ENCODE measurements at places on chromosomes 7 and 10.

DNA sequence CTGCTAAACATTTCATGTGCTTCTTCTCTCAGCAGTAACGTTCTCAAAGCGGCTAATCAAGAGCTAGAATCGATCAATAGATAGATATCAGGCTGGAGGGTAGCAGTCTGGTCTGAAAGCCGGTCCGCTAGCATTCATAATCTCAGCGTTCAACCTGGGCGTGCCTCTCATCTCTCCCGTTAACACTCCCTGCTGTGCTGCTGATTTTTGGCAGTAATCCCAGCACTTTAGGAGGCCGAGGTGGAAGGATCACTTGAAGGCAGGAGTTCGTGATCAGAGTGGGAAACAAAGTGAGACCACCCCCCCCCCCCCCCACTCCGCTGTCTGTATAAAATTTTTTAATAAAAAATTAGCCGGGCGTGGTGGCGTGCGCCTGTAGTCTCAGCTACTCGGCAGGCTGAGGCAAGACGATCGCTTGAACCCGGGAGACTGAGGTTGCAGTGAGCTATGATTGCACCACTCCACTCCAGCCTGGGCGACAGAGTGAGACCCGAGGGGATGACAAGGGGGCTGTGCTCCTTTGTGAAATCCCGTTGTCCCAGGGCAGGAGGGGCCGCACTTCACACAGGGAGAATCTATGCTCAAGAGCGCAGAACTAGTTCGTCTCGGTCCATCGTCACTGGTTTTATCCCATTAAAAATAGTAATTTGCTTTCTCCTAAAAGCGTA is 624 bp upstream of the CEP55 start:
- DNase-seq, result peak; percentile 57

- peak; percentile 42 for DNase-seq
Measured at GRCh38 chr7:133331861-133332260, 79.0 kb downstream of the EXOC4 start.

DNA sequence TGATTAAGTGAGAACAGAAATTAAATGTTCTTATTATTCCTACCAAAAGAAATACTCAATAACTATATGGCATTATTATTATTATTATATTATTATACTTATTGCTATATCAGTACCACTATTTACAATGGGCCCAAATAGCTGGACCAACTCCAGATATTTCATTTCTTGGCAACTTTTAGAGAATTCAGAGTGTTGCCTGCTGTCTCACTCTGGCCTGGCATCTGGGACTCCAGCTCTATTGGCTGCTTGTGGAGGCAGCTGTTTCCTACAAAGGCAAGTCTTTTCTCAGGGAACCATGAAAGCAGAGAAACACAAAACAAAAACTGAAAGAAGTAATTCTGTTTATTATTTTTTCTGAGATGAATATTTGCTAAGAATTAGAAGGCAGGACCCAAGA is 105.1 kb upstream of the SORCS1 start:
- DNase-seq, result no peak

DNA sequence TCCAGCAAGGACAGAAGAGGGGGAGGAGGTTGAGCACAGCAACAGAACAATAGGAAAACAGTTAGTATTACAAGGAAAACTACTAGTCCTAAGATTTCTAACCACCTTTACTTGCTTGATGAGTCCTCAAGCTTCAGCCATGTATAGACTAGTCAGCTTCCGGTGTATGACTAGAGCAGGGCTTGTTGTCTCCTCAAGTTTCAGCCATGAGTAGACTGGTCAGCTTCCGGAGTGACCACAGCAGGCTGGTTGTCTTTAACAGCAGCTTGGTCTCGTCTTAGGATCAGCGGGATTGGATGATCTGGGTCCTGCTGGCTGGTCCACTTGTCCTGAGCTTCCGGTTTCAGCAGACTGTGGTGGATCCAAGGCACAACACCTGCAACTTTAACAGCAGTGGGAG is 10.6 kb upstream of the ZNF239 start:
- no peak for DNase-seq

DNA sequence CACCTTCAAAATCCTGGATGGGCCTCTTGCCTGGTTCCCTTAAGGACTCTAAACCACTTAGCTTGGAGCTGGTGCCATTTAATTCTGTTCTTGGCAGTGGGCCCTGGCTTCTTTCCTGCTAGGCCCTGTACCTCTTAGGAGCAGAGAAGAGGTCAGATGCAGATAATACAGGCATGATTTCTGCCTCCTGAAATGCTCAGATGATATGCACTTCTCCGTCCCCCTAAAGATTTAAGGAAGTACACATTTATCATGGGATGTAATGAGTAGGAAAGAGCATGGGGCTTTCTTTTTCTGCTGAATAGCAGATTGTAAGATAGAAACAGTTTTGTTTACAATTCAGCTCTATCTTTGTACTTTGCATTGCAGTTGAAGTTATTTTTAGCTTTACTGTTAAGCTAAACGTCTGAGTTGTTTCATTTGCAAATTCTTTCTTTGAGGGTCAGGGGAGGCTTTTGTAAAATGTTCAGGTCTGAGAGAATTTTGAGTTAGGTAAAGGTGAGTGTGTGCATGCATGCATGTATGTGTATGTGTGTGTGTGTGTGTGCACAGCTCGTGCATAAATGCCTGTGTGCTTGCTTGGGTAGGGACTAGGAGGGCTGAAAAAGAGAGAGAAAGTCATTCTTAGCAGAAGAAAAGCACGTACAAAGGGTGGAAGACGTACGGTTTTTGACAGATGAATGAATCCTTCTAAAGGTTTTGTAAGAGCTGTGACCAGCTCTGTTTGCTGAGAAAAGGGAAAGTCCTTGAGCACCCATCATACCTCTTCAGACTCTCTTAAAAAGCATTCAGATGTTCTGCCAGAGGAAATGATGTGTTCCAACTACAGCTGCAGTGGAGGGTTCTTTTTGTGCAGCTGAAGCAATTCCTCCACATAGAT is 364.2 kb downstream of the AUTS2 start:
- peak; percentile 16 for DNase-seq

- peak; percentile 32 for DNase-seq
Measured at GRCh38 chr7:133504825-133505224, 251.9 kb downstream of the EXOC4 start.

GRCh38 chr10:43863859-43864591 is 215.3 kb upstream of the ZNF32 start:
- peak; percentile 84 for DNase-seq

GRCh38 chr10:26243351-26243720 is 26.8 kb downstream of the GAD2 start:
- DNase-seq, result no peak

DNA sequence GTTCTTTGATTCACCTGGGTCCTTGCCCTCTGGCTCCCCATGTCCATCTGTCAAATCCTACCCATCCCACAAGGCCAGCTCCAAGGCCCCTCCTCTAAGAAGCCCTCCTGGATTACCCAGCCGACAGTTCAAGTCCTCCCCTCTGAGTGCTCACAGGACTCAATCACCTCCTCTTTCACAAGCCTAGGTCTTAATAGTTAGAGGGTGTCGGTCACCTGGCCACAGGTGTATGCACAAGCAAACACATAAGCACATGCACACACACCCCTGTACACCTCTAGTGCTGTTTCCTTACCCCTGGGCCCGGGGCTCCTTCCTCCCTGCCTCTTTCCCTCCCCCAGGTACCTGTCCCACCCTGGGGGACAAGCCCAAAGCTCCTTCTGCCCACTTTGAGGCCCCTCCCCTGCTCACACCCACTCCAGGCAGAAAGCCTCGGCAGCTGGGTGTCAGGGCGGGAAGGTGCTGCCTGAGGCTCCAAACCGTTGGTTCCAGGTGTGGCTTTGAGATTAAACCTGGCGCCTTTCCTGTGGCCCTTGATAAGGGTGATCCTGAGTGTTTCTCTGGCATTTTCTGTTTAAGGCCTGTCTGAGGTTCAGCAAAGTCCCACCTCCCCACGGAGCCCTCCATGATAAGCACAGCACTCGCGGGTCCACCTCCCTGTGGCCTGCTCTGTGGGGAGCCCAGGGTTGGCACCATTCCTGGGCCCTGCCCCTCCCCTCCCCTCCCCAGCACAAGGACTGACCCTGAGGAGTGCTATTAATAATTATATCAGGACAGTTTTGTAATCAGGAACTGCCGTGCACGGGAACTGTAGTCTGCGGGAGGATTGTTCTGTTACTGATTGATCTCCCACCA is 14.6 kb upstream of the AQP1 start:
- DNase-seq, result no peak

DNA sequence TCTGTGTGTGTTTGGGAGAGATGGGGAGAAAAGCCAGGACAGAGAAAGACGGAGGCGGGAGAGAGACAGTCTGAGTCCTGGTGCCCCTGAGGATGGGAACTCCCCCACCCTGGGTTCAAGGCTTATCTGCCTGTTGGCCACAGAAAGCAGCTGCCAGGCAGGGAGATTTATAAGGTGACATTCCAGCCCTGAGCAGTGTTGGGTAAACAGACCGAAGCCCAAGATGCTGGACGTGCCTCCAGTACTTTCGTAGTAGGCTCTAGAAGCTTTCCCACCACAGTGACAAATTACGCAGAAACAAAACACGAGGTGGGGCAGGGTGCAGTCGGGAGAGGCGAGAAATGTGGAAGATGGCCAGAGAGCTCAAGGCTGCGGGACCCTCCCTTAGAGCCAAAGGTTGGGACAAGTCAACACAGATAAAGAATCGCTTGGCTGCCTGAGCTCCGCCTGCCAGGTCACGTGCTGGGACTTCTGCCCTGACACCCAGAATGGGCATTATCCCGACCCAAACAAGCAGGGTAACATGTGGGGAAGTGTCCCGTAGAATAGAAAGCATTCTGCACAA is 41.1 kb downstream of the CCDC3 start:
- no peak for DNase-seq

DNA sequence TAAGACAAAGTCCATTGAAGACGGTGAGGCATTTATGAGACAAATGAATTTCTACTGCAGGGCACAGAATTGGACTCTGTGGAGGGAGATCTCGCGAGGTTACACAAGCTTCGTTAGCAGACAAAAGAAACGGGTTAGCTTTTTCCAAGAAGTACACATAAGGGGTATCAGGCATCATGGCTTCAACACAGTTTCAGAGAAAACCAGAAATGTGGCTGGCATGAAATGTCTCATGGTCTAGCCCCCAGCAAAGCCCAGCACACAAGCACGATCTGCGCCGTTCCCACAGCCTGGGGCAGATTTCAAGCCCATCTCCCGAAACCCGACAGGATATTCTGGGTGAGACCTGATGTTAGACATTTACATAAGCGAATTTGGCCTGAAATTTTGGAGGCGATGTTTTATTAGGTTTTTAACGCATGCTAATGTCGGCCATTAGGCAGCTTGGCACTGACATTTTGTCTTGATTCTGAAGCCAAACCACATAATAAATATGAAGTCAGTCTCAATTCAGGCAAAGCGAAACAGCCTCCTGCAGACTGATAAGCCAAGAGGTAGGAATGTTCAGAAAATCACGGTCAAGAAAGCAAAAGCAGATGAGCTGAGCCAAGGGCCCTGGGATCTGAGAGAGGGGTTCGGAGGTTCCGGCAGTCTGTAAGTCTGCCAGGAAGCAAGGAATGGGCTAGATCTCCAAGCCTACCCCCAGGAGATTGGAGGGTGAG is 240.5 kb downstream of the PRPF18 start:
- DNase-seq, result peak; percentile 72

GRCh38 chr7:147911201-147911601 is 679.4 kb upstream of the C7orf33 start:
- DNase-seq, result peak; percentile 71

GRCh38 chr10:18984531-18984930 is 64.1 kb upstream of the MALRD1 start:
- DNase-seq, result peak; percentile 37

DNA sequence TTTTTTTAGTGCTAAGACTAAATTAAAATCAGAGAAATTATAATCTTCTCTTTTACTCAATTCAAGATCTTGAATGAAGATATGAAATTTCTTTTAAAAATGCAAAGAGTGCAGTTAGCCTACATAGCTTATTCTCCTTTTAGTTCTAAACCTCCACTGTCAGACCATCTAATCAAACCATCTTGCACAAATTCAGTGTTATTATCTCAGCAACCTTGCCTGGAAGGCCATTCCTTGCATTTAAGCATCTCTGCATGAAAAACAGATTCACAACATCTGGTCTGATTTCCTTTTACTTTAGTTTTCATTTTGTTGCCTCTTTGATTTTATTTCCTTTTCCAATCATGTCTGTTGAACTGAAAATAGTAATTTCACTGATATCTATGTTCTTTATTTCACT is 527.2 kb upstream of the LRRTM3 start:
- DNase-seq, result no peak

DNA sequence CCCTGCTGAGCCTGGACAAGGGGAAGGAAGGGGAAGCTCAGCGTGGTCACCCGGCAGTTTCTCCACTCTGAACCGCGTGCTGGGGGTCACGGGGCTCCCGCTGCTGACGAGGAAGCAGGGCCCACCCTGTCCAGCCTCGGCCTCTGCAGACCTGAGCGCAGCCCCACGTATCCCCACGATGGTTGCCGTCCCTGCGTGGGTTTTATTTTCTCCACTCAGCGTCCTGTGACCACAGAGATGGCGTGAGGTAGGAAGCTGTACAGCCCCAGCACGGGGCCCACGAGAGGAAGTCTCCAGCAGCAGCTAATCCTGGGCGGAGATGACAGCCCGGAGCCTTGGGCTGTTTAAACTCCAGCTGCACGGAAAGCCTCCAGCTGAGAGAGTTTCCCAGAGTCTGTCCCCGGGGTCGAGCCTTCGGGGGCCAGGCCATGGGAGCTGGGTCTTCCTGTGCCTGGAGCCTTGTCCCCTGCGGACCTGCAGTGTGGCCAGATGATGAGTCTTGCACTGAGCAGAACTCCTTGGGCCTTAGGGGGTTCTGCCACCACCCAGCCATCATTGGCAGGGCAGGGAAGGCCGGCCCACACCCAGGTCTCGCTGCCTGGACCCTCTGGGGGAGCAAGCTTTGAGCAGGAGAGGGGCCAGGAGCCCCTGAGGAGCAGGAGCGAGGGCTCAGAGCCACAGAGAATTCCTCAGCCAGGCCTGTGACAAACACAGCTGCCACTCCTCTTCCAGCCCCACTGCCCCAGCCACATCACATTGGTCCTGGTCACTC is 72.8 kb upstream of the FAM20C start:
- DNase-seq, result no peak

DNA sequence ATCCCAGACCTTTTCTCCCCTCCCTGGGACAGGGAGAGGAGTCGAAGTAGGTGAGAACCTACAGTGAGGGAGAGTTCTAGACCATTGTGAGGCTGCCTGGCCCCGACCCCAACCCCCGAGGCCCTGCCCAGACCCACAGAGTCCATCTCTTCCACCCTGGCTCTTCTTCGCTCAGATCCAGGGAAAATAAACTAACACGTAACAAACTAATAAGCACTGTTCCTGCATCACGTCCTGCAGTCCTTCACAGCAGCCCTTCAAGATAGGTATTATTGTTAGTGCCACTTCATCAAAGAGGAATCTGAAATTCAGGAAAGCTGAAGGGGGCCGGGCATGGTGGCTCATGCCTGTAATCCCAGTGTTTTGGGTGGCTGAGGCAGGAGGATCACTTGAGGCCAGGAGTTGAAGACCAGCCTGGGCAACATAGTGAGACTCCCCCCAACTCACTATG is at the start of gene SPACDR:
SPACDR (minus strand) TSS at position 51 of the 451 bp plus-strand sequence. CDS start 235 bp downstream, outside the sequence.
- DNase-seq, result no peak

- DNase-seq, result peak; percentile 48
Measured at GRCh38 chr10:108601851-108602250, 1321.5 kb downstream of the XPNPEP1 start.

DNA sequence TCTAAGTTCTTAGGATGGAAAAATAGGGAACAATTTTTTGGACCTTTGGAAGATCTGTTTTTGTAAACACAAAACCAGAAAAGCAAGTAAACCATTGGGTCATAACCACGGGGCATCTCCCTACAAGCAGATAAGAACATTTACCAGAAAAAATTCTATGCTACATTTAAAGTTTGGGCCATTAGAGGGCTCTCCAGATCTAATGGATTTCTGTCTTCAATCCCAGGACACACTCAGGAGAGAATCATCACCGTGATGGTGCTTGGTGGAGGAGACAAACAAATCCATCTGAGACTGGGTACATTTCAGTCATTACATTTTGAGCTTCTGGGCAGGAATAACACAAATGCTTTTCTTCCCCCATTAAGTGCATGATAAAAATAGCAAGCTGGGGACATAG is 178.4 kb upstream of the TARP start:
- DNase-seq, result peak; percentile 69
